ENCODE measurements at places on chromosomes 6 and 20. TPM values are rescaled to one million over a fixed set of nuclear protein-coding genes. Genes with fewer than 3 reads are reported as not detected.

Gene PTGIS
- 67.5 TPM for total RNA-seq

GRCh38 chr6:71460933-71461332, 172.3 kb downstream of the OGFRL1 start:
- H3K27me3 ChIP-seq: no peaks in the 10 kb centered on the region
- H3K36me3 ChIP-seq: no peaks in the 10 kb centered on the region
- H3K4me3 ChIP-seq: no peak overlapping the region
- DNase-seq: no peak

DNA sequence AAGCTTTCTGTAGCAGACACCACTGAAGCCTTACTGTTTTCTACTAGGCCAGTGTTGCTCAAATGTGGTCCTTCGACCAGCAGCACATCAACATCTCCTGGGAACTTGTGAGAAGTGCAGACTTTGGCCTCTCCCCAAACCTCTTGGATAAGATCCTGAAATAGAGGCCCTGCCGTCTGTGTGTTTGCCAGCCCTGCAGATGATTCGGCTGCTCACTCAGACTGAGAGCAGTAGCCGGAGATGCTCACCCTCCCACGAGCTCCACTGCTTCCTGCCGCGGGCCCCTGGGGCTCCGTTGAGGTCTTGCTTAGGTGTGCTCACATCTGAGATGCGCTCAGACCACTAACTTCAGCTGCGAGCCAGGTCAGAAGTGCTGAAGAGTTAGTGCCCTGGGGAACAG, 129.5 kb upstream of the SSTR4 start:
- H3K27ac ChIP-seq: no peak overlapping the region
- no peaks in the 10 kb centered on the region for H3K27me3 ChIP-seq
- no peaks in the 10 kb centered on the region for H3K4me1 ChIP-seq
- peak; percentile 60 for DNase-seq

Gene GJA10
- not detected for total RNA-seq

DNA sequence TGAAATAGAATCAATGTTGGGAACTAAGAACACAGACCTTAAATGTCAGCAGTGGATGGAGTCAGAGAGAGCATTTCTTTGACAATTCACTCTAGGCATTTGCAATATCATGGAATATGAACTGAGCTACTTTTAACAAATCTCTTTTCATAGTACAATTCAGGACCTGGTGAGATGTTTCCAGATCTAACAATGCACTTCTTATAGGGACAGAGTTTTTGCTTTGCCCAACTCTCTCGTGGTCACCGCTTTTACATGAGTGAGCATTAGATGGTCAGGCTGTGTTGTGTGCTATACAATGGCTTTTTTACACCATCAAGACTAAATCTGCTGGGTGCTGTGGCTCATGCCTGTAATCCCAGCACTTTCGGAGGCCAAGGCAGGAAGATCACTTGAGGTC, 233.6 kb downstream of the ATXN1 start:
- no peaks in the 10 kb centered on the region for H3K27me3 ChIP-seq
- no peak overlapping the region for H3K4me3 ChIP-seq
- peaks cover 10% of the 10 kb centered on the region for H3K4me1 ChIP-seq
- no peak overlapping the region for H3K27ac ChIP-seq
- no peaks in the 10 kb centered on the region for H3K36me3 ChIP-seq
- DNase-seq: no peak

Gene GNRH2
- total RNA-seq: 1.6 TPM

DNA sequence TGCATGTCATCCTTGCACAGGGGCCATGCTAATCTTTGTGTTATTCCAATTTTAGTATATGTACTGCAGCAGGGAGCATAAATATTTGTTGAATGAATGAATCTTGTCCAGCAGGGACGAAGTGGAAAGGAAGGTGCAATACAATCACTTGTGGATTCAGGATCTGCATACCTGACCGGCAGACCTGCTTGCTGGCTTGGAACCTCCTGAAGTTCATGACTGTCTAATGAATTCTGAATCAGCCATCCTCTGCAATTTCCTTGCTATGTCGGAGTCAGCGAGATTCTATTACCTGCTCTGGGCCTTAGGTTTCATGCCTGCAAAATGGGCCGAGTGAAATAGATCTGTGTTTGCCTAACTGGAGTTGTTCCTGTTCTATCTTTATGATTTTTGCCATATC, 17.4 kb upstream of the NCOA3 start:
- H3K4me1 ChIP-seq: no peaks in the 10 kb centered on the region
- no peaks in the 10 kb centered on the region for H3K36me3 ChIP-seq
- no peak overlapping the region for H3K4me3 ChIP-seq
- H3K27me3 ChIP-seq: no peaks in the 10 kb centered on the region
- DNase-seq: no peak

- H3K4me3 ChIP-seq: peak within 1 kb of the TSS; percentile 70
- peak; percentile 78 for DNase-seq
- H3K27me3 ChIP-seq: no peaks in the 10 kb centered on the region
- no peaks in the 10 kb centered on the region for H3K4me1 ChIP-seq
- peak within 1 kb of the TSS; percentile 42 for H3K27ac ChIP-seq
Measured at GRCh38 chr6:14117158-14118090, at the start of gene CD83. Gene CD83, plus strand, starts transcription at chr6:14117772. Its CDS starts 40 bp downstream, at chr6:14117812.

DNA sequence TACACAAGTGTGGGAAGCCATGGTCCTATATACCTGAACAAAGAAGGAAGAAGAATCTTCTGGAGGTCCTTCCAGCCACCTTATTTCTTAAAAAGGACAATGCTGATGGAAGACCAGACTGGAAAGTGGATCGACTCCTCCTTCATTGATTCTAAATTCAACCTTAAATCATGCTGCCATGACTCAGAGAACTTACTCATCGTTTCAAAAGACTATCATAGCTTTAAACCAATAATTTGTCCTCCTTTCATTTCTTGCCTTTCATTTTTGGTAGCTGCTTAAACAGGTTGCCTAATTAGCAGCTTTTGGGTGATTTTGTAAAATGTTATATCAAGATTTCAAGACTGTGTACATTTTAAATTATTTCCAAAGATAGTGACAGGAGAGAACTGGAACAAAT, 60.8 kb downstream of the RTN4IP1 start:
- H3K4me3 ChIP-seq: no peak overlapping the region
- no peak overlapping the region for H3K27ac ChIP-seq
- H3K4me1 ChIP-seq: no peaks in the 10 kb centered on the region
- peaks cover 29% of the 10 kb centered on the region for H3K36me3 ChIP-seq

DNA sequence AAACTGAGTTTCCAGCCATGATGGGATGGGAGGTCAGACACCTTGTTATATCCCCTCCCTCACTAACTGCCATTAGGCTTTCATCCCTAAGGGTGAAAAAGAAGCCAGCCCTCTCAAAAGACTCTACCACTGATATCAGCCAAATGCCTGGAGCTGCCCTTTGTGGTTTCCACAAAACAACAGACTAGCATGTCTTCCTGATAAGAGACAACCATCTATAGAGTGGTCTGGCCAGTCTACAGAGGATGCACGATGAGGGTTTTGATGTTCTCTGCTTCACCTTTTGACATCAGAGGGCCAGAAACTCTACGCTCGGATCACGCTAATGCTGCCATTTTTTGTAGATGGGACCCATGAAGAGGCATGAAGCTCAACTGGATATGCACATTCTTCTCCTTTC, 61.7 kb upstream of the ARHGAP18 start:
- no peak for DNase-seq
- H3K4me1 ChIP-seq: peaks cover 8% of the 10 kb centered on the region
- H3K27ac ChIP-seq: no peak overlapping the region
- no peak overlapping the region for H3K4me3 ChIP-seq

GRCh38 chr6:157322792-157323254, 496 bp downstream of the TMEM242 start:
- peak; percentile 90 for DNase-seq
- H3K27ac ChIP-seq: peak overlapping the region; percentile 96
- H3K36me3 ChIP-seq: no peaks in the 10 kb centered on the region
- H3K27me3 ChIP-seq: no peaks in the 10 kb centered on the region
- peak overlapping the region; percentile 69 for H3K4me3 ChIP-seq

All from sigmoid colon (tissue), 7 donors.